GM13976 (cell line): ENCODE measurements at places on chromosomes 2 and 18.

GRCh38 chr18:23498117-23498516 lies 5.2 kb upstream of the RMC1 start:
- DNase-seq: no peak

DNA sequence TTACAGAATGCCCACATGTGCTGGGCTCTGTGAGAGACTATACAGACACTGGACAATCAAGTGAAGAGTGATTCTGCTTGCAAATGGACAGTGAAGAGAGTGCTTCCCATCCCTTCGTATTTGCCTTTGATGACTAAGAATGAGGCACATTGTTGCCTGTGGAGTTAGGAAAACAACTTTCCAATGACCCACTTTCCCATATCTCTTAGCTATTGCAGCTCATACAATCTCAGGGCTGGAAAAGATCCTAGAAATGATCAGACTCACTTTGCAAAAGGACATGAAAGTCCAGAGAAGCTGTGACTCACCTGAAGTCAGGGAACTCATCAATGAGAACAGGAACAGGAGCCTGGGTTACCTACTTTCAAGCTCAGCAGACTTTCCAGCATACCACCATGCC lies 440.5 kb upstream of the TCF4 start:
- DNase-seq: no peak

GRCh38 chr2:88739985-88740600 lies 48.6 kb downstream of the RPIA start:
- DNase-seq: peak; percentile 69

GRCh38 chr2:45494275-45494977 lies 116.6 kb downstream of the SRBD1 start:
- DNase-seq: peak; percentile 46

- DNase-seq: no peak
Observed at GRCh38 chr2:161238265-161238559, 70.0 kb upstream of the PSMD14 start.

DNA sequence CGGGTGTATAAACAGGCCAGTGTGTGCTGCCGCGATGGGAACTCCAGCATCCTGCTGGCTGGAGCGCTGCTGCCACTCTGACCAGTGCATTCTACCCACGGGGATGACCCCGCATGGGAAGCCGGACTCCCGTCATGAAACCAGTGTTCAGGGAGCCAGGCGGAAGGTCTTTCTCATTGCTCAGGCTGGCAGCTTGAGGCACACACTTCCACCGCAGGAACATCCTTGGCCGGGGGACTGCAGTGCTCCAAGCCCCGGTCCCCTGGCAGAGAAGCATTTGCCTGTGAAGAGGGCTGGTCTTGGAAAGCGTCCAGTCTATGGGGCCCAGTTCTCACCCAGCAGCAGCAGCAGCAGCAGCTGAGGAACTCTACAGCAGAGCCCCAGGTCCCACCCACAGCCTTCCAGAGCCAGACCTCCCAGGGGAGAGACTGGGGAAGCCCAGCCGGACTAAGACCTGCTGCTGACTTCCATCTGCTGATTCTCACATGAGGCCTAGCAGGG lies 235.9 kb downstream of the KLHL29 start:
- no peak for DNase-seq
